ENCODE measurements at places on chromosomes 4 and X.

DNA sequence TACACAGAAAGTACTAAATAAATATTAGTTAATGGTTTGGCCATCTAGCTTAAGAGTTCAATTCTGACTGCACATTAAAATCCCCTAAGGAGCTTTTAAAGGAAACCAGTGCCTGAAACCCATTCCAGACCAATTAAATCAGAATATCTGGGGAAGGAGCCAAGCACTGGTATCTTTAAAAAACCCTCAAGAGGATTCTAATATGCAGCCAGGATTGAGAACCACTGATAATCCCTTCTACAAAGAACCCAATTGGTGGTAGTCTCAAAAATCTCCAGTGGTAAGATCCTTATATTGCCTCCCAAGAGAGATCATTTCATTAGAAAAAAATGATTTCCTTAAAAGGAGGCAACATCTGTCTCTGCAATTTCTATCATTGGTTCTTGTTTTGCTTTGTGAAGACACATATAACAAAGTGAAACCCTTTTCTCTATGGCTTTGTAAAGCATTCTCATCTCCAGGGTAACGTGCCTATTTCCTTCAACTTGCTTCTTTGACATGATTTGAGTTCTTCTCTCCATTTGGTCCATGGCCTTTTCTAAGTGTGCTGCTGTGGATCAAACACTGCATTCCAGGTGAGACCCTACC is 3.5 kb downstream of the GPR34 start:
- DNase-seq, result no peak

DNA sequence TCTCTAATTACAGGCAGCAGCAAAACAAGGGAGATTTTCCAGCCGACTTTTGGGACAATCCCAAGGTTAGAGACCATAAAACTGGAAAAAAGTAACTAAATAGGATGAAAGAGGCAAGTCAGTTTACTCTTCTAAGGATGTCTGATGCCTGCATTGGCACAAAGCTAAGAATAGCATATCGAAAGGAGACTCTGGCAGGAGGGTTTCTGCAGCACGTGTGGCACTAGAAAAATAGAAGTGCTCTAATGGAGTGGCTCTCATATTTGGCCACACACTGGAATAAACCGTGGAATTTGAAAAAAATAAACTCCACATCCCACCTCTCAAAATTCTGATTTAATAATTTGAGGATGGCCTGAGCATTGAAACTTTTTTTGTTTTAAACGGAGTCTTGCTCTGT is 77.2 kb upstream of the ARSJ start:
- DNase-seq, result no peak

DNA sequence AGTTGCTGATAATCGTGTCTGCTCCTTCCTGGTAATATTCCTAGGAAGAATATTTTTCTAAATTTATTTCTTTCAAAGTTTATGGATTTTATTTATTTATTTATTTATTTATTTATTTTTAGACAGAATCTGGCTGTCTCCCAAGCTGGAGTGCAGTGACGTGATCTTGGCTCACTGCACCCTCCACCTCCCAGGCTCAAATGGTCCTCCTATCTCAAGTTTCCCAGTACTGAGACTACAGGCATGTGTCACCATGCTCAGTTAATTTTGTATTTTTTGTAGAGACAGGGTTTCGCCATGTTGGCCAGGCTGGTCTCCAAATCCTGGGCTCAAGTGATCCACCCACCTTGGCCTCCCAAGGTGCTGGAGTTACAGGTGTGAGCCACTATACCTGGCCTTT is 48.9 kb downstream of the PDLIM5 start:
- DNase-seq, result peak; percentile 59

GRCh38 chr4:7159923-7160322 is 32.4 kb upstream of the SORCS2 start:
- no peak for DNase-seq

DNA sequence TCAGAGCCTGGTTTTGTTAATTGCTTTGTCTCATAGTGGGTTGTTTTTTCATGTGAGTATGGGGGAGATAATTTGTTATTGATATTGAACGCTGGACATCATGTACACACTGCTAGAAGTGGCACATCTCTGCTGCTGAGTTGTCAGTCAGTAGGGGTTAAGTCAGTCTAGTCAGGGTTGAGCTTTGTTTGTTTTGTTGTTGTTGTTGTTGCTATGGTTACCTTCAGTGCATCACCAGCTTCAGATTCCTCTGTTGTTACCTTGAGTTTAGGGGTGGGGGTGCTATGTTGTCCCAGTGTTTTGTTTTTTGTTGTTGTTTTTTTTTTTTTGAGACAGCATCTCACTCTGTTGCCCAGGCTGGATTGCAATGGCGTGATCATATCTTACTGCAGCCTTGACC is 9.9 kb downstream of the YIPF6 start:
- DNase-seq, result peak; percentile 12

DNA sequence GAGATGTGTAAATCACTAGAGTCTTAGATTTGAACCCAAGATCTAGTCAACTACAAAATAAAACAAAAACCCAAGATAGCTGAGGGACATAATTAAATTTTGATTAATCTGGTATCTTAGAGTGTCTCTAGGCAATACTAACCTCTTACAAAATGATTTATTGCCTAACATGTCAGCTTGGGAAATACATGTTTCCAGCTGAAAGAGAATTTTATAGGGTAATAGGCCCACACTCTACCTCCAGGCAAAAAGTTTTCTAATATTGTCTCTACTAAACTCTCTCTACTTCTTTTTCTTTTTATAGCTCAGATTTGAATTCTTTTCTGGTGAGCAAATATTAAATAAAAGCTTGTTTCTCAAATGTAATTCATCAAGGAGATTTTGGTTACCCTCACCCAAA is 263.2 kb downstream of the IL15 start:
- DNase-seq, result no peak

- no peak for DNase-seq
Observed at GRCh38 chr4:4204401-4204745, 22.4 kb downstream of the OTOP1 start.

Data from iris pigment epithelial cell (primary cell).